ENCODE measurements at places on chromosomes 16 and 17.
A peak's percentile ranks its signal among the peaks of the same experiment; 100 is the strongest.

DNA sequence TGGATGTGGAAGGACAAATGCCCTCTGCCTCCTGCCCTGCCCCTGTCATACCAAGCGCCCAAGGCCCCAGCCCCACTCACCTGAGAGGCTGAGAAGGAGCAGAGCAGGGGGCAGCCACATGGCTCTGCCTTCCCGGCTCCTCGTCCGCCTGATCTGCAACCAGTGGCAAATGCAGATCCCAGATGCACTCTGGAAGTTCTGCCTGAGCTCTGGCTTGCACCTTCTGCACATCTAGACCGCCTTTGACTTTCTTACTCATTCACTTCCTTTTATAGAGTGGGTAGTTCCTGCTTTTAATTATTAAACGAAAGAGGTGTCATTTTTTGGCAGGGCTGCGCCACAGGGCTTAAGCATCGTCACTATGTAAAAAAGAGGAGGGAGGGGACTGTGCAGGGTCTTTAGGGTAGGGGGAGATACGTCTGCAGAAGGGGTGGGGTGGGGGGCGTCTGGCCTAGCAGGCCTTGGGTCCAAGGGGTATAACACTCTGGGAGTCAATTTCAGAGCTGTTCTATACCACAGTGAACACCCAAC lies at the start of gene CD300LB:
Gene CD300LB, minus strand, starts transcription at position 245 of the 531 bp plus-strand sequence. Its CDS starts 125 bp downstream, at position 120.
- DNase-seq: no peak

- DNase-seq: no peak
Observed at GRCh38 chr16:83300326-83300725, 507.5 kb upstream of the HSBP1 start.

DNA sequence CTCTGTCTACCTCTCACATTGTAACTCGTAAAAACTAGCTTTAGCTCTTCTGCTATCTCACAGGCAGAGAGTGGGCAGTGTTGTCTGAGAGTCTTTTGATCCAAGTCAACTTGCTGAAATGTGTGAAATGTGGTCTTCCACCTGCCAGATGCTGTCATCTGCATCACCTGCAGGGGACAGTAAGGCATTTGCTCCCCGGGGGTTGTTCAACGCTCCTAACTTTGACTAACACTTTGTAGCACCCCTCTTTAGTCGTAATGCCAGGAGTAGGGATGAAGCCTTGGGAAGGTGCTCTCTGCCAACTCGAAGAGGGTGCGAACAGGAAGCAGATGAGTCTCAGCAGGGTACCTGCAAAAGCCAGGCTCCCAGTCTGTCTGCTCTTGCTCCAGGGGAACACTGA lies 36.1 kb downstream of the SNX11 start:
- DNase-seq: no peak

DNA sequence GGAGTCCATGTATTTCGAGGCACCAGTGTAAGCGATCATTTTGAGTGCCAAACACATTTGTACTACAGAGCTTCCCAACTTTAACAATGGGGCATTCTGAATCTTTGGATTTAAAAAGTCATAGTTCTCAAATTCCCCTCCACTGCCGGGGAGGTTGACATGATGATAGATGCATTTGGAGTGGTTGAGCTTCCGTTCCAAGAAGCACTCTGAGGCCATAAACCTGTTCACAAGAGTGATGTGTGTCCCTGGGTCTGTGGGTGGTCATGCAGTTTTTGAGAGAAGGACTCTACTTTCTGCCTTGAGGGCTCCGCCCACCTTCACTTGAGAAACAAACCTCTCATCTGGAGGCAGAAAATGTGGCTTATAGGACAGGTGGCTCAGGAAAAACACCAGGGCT lies 43.7 kb downstream of the IRX5 start:
- no peak for DNase-seq

DNA sequence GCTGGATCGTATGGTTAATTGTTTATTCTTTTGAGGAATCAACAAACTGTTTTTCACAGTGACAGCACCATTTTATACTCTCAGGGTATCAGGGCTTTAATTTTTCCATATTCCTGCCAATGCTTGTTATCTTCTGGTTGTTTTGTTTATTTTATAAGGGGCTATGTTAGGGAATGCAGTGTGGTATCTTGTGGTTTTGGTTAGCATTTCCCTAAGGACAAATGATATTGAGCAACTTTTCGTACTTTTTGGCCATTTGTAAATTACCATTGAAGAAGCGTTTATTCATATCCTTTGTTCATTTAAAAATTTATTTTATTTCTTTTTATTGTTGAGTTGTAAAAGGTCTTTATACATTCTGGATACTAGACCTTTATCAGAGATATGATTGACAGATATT lies 322.0 kb upstream of the SALL1 start:
- DNase-seq: no peak

GRCh38 chr17:69452664-69453260 lies 38.3 kb downstream of the MAP2K6 start:
- no peak for DNase-seq

DNA sequence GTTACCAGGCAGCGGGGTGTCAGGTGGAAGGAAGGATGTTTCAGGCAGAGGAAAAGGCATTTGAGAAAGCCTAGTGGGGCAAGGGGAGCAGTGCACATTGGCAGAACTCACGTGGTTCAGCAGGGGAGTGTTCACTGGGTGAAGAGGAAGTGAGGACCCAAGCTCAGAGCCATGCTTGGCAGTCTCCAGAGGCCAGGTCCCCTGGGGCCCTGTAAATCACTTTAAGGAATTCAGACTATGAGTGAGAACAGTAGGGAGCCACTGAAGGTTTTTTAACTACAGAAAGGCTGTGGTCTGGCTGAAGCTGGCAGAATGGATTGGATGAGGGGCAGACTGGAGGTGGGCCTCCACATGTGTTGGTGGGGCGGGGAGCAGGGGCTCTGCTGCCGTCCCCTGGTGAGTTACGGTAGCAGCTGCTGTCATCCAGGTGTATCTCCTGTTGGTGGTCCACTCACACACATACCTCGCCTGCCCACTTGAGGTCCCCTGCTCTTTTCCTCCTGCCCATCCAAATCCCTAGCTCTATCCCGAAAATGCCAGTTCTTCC lies 5.1 kb downstream of the CLEC16A start:
- no peak for DNase-seq

DNA sequence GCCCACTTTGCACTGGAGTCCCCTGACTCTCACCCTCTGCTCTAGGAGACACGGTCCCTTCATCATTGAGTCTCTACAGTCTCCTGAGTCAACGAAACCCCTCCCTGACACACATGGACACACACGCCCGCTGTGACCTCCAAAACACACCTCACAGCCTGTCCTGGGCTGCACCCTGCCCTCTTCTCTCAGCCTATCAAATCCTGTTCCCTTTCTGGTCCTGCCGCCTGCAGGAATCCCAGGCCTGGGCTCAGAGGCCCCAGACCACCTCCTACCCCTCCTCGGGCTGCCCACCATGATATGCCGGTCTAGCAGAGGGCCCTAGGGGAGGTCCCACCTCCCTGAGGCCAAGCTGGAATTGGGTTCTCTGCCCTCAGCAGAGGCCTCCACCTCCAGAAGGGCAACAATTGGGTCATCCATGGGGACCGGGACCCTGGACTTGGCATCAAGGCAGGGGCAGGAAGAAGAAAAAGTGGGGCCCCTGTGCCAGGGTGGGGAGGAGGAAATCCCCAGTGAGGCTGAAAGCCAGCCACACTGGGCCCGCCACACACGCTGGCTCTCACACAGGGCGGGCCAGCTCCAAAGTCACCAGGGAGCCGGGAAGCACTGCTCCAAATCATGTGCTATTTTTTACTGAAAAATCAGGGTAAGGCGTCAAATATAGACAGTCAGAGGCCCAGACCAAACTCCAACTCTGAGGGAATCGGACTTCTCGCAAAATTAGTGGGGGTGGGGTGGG lies 3.4 kb downstream of the PPP1R9B start:
- DNase-seq: no peak

GRCh38 chr17:18993905-18994526 lies 10.5 kb downstream of the FAM83G start:
- no peak for DNase-seq

DNA sequence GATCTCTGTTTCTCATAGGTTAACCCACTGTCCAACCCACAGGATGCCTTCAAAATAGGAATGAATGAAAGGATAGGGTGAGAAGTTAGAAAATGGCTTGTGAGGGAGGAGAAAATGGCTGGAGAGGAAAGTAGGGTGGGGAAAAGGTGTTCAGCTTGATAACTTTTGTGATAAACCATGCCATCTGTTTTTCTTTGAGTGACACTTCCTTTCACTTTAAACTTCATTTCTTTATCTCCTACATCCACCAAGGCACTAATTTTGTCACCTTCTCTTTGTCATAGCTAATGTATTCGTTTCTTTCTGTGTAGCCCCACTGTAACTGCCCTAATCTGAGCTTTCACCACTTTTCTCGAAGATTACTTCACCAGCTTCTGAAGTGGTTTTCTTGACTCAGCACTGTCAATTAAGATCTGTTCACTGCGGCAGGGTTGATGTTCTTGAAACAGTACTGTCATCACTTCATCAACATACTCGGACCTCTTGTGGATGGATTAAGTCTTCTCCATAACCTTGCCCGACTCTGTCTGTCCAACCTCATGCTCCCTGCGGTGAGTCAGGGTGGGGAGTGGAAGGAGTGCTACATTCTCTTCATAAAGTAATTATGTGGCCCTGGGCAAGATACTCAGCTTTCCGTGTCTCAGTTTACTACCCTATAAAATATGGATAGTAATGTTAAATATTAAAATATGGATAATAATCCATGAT lies 5.5 kb upstream of the KRT10 start:
- no peak for DNase-seq

- no peak for DNase-seq
Observed at GRCh38 chr16:69150146-69150865, 17.9 kb downstream of the UTP4 start.

- no peak for DNase-seq
Observed at GRCh38 chr17:61152898-61153297, 246.7 kb upstream of the TBX2 start.

DNA sequence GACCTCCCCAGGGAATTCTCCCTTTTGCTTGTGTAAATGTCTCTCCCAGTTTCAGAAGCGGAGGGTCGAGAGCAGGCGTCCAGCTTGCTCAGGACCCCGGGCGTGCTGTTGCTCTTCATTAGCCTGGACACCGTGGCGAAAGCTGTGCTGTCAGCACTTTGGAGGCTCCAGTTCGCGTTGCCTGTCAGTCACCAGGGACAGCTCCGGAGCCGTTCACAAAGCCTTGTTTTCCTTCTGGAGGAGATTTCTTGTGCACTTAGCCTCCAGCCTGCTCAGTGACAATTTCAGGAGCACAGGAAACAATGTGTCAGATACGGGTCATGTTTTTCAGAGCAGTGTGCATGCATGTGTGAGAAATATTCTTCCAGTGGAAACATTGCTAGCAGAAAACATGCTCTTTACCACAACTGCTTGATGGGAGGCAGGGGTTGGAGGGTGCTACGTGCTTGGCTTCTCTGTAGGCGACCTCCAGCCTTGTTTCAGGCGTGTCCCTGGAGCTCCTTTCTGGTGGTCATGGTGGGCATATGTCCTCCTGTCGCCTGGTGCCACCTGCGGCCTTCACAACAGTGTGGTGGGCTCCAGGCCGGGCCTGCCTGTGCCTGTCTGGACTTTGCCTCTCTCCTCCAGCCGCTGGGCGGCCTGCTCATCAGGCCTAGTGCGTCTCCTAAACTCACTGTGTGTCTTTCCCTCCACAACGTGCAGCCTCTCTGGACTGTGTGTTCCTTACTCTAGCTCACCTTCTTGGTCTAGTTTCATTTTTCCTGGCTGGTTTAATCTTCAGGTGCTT lies 29.0 kb downstream of the ZNF750 start:
- no peak for DNase-seq

- peak; percentile 53 for DNase-seq
Observed at GRCh38 chr16:59635674-59636073, 901.6 kb upstream of the GOT2 start.

DNA sequence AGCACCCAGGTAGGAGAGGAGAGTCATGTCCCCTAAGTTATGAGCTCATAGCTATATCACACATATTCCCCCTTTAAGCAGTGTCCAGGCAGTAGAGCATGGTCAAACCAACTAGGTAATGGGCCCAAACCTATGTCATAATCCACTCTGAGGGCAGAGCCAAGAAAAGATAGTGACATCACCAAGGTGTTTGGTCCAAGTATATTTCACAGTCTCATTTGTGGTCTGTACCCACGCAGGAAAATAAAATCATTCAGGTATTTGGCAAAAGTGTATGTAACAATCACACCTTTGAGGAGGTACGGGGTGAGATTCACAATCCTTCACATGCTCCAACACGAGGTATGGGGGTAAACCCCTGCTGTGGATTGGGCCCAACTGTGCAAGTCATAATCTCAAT lies 2112.8 kb downstream of the TP53TG3F start:
- no peak for DNase-seq

- DNase-seq: no peak
Observed at GRCh38 chr16:56345406-56346050, 79.8 kb downstream of the AMFR start.

DNA sequence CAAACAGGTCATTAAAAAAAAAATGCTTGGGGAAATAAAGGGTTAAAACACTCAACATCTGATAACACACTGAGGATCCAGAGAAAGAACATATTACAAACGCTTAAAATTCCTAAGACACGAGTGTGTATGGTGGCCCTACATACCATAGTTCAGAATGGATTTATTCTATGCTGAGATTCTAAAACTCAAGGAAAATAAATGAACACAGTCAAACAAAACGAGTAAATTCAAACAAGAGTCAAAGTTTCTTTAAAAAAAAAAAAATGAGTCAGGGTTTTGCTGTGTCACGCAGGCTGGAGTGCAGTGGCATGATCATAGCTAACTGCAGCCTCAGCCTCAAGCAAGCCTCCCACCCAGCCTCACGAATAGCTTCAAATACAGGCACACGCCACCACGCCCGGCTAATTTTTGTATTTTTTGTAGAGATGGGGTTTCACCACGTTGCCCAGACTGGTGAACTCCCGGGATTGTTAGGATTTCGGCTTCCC lies 17.4 kb downstream of the CRK start:
- no peak for DNase-seq

- DNase-seq: peak; percentile 55
Observed at GRCh38 chr16:82694239-82694874, 67.6 kb downstream of the CDH13 start.

DNA sequence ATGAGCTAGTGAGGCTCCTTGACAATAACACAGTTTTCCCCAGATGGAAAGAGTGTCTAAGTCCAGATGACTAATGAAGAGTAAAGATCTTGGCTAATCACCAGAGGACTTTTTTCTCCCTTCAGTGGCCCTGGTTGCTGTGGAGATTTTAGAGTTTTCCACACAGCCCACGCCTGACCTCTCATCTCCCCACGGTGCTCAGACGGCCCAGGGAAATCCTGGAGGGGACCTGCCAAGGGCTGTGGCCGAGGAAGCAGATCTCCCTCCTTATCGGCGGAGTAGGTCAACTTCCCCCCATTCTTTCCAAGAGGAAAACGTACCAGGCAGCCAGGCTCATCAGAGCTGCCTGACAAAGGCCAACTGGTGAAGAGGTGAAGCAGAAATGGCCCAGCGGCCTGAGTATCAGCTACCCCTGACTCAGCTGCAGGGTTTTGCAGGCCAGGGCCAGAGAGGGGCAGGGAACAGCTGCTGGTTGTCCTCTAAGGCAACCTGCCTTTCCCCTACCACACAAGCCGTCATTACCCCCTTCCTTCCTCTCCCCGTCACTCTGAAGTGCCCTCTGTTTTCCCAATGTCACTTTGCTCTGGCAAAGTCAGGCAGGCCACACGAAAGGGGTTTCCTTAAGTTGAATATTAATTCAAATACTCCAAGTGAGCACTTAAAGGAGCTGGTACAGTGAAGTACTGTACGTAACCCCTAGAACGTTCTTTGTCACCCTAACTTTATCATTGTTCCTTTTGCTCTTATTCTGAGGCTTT lies 140.2 kb upstream of the ADAMTS18 start:
- no peak for DNase-seq

Data from BJ (cell line).